Ureter (tissue), 1 donor: ENCODE measurements at places on chromosomes 1 and 21.

DNA sequence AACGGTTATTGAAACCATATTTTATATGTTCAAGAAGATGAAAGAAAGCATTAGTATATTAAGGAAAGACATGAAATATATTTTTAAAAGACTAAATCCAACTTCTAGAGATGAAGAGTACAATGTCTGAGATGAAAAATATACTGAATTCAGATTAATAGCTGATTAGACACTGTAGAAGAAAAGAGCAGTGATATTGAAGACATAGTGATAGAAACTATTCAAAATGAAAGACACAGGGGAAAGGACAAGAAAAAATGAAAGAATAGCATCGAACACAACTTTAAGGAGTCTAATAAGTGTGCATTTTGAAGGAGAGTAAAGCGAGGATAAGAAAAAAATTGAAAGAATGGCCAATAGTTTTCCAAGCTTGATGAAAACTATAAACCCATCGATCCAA lies 11.2 kb upstream of the IFNAR1 start:
- DNase-seq: no peak

GRCh38 chr1:218459878-218460711 lies 115.0 kb downstream of the TGFB2 start:
- DNase-seq: no peak

DNA sequence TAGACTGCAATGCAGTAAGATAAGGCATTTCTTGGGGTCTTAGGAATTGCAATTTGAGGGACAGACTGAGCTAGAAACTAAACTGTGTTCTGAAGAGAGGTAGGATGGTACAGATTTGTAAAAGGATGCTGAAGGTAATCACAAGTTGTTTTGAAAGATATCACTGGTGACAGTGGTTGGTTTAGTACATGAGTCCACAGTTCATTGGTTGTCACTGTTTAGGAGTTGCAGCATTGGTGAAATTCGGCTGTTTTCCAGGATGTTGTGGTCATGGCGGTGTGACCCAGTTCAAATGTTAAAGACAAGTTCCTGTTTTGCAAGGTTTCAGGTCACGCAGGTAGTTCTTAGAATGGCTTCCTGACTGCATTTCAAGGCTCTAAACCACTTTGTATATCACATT lies 292.8 kb upstream of the B3GALT2 start:
- DNase-seq: no peak

- DNase-seq: no peak
These were observed 5.7 kb upstream of the SH2D1B start for GRCh38 chr1:162417650-162418049.

GRCh38 chr1:35280006-35280405 lies 11.5 kb downstream of the ZMYM4 start:
- DNase-seq: no peak

- no peak for DNase-seq
These were observed 202.7 kb upstream of the FOXD3 start for GRCh38 chr1:63119575-63120155.

- DNase-seq: no peak
These were observed 74.5 kb upstream of the SELENON start for GRCh38 chr1:25725482-25725881.

- DNase-seq: peak; percentile 77
These were observed 148.6 kb downstream of the HUNK start for GRCh38 chr21:32021319-32021994.

DNA sequence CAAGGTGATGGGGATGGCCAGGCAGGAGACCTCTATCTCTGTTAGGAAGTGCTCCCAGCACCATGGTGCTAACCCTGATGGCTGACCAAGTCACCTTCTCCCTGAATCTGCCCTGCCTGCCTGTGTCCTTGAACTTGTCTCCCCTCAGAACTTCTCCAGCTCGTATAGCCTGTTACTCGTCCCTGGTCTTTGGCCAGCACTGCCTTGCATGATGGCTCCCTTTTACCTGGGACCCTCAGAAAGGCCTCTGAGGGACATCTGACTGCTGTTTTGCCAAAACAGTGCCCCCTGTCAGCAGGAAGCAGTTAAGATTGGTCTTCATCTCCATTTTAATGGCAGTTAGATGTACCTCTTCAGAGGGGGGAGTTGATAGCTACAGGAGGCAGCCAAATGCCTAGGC lies 148.3 kb downstream of the RHOU start:
- DNase-seq: peak; percentile 12

- peak; percentile 61 for DNase-seq
These were observed 32.8 kb downstream of the ELK4 start for GRCh38 chr1:205598841-205599668.

DNA sequence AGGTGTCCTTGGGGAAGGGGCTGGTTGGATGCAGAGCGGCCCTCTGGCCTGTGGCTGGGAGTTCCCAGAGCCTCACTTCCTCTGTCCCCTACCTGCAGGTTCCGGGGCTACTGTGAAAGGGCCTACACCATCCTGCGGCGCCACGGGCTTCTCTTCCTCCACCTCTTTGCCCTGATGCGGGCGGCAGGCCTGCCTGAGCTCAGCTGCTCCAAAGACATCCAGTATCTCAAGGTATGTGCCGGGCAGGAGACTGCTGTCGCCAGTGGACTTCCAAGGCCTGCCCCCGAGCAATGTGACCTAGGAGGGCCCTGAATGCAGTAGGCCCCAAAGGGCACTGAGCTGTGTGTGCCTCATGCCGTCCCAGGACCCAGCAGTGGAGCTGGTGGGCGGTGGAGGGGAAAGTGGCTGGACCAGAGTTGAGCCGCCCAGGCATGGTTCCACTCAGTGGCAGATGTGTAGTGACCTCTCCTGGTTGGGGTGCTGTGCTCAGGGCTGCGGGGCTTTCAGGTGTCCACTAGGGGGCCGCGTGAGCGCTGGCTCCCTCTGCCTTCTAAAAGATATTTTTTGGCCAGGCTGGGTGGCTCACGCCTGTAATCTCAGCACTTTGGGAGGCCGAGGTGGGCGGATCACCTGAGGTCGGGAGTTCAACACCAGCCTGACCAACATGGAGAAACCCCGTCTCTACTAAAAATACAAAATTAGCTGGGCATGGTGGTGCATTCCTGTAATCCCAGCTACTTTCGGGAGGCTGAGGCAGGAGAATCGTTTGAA lies 73.4 kb downstream of the PIK3CD start:
- no peak for DNase-seq

DNA sequence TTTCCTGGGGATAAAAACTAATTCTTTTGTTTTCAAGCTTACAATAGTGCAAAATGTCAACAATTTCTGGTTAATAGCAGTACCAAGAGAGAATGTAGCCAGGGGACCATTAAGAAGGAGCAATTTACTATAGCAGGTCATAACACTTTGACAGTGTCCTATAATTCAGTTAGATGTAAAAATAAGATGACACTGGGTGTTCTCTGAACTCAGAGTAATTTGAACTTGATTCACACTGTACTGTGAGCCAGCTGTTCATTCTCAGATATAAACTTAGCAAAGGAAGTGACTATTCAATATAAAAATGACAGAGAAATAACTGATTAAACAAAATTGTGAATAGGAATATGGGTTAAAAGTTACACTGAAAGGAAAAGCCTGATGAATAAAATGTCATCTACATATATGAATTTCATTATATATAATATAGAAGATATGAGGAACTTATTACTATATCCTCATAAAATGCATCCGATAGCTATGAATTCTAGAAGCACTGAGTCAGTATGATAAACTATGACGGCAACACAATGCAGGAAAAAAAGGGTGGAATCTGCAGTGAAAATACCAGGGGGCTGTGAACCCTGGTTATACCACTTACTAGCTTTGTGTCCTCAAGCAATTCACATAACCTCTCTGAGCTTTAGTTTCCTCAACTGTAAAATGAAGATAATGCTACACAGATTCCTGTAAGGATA lies 135.9 kb downstream of the ACBD6 start:
- DNase-seq: no peak

- no peak for DNase-seq
These were observed 155.1 kb upstream of the GORAB start for GRCh38 chr1:170376801-170377385.

GRCh38 chr1:109790735-109791494 lies 27.2 kb upstream of the EPS8L3 start:
- peak; percentile 54 for DNase-seq

DNA sequence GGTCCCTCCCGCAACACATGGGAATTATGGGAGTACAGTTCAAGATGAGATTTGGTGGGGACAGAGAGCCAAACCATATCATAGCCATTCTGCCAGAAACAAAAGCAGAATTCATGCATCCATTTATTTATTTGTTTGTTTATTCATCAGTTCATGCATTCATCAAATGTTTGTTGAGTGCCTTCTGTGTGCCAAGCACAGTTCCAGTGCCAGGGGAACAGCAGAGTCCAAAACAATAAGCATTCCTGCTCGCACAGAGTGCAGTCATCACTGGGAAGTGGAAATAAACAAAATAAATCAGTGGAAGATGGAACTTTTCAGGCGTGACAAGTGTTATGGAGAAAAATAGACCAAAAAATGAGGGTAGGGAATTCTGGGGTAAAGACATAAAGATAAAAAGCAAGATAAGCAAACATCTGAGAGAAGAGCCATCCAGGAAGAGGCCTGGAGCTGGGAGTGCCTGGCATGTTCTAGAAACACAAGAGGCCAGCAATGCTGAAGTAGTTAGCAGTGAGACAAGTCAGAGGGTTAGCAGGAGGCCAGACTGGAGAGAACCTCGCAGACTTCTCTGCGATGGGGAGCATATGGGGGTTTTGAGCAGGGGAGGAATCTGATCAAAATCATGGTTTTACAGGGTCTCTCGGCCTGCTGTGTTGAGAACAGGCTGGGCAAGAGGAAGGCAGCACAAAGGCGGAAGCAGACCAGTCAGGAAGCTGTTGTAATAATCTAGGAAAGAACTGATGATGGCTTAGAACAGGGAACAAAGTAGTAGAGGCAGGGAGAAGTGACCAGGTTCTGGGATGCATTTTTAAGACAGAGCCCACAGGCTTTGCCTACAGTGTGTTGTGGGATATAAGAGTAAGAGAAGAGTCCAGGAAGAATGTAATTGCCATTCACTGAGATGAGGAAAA lies 113.2 kb downstream of the GLUL start:
- DNase-seq: no peak

DNA sequence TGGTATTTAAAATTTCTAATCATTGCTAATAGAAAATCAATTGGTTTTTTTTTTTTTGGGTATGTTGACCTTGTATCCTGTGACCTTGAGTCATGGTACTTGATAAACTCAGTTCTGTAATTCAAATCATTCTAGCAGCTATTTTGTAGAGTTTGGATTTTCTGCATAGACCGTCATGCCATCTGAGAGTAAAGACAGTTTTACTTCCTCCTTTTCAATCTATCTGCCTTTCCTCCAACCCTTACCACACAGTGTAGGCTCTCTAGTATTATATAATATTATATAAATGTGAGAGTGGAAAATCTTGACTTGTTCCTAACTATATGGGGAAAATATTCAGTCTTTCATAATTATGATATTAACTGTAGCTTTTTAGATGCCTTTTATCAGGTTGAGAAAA lies 7.0 kb downstream of the TDRD5 start:
- no peak for DNase-seq

GRCh38 chr21:35113064-35113463 lies 64.0 kb upstream of the RUNX1 start:
- no peak for DNase-seq

DNA sequence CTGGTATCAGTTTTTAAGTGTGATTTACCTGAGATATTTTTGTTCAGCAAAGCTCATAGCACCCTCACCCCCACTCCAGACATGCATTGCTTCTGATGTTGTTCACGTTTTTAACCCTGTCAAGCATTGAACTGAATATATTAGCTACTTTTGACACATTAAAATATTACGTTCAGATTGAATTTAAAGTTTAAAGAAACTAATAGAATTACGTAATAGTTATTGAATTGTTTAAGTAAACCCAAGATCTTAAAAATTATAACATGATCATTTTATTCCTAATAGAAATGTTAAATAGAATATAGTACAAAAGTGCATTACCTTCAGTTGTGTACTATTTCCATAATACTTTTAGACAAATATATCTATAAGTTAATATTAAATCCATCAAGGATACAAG lies 18.9 kb downstream of the GLRX2 start:
- no peak for DNase-seq

- DNase-seq: no peak
These were observed 90.5 kb downstream of the VWA5B1 start for GRCh38 chr1:20381045-20381641.

DNA sequence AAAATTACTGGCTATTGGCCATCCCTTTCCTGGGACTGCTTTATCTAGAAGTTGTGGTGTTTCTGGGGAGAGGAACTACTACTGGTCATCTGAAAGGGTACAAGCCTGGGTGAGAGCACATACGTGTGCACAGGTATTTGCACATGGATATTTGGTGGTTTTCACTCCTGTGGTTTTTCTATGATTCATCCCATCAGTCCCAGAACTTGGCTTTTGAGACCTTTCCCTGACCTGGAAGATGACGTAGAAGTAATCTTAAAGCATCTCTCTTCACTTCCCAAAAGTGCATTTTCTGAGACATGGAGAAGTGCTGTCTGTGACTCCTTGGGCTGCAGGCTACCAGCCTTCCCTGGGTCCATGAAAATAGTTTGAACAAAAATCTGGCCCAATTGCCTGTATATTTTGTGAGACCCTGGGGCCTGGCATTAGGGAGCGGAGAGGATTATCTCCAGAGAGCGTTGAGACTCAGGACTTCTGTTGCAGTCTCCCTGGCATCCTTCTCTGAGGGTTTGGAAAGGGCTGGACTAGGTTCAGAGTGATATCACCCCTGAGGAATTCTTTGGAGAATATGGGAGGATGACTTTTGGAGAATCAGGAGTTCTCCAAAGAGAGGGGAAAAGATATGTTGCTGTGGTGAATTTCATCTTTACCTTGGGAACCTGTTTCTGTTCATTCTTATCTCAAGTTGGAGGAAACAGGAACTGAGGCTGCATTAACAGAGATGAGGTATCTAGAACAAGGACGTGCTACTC lies 130.8 kb downstream of the NOS1AP start:
- no peak for DNase-seq

- no peak for DNase-seq
These were observed 1.4 kb downstream of the S100A6 start for GRCh38 chr1:153534226-153534924.

GRCh38 chr1:67441183-67441582 lies 11.0 kb upstream of the SERBP1 start:
- DNase-seq: no peak

DNA sequence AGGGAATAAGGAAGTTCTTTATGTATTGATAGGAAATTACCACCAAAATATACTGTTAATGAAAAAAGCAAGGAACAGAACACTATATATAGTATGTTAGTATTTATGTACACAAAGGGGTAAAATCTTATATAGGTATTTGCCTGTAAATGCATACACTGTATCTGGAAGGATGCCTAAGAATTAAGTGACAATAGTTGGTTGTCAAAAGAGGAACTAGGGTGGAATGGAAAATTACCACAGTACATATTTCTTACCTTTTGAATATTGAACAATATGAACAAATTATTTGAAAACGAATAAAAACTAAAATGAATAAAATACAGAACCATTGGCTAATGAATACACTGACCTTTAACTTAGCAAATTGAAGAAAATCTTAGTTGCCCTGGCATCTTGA lies 13.6 kb downstream of the ARPC5 start:
- no peak for DNase-seq

GRCh38 chr1:223772771-223773160 lies 60.4 kb downstream of the CAPN2 start:
- peak; percentile 17 for DNase-seq

- no peak for DNase-seq
These were observed 482.0 kb downstream of the DISC1 start for GRCh38 chr1:232108598-232108997.

GRCh38 chr1:171799166-171799565 lies 17.7 kb downstream of the METTL13 start:
- no peak for DNase-seq

GRCh38 chr1:234371414-234371813 lies 1.8 kb upstream of the COA6 start:
- no peak for DNase-seq
